ENCODE measurements at places on chromosomes 11 and 22. TPM values are rescaled to one million over a fixed set of nuclear protein-coding genes. Genes with fewer than 3 reads are reported as not detected.

GTSE1 gene
- total RNA-seq, result 13.8 TPM

GRIK4 gene
- not detected for total RNA-seq

GAL gene
- 2.3 TPM for total RNA-seq

FANCF gene
- 9.2 TPM for total RNA-seq

CALCA gene
- total RNA-seq, result not detected

C1QTNF4 gene
- 2.6 TPM for total RNA-seq

C22orf42 gene
- not detected for total RNA-seq
